ENCODE measurements at places on chromosomes 1 and 21. TPM values are rescaled to one million over a fixed set of nuclear protein-coding genes. Genes with fewer than 3 reads are reported as not detected.

DNA sequence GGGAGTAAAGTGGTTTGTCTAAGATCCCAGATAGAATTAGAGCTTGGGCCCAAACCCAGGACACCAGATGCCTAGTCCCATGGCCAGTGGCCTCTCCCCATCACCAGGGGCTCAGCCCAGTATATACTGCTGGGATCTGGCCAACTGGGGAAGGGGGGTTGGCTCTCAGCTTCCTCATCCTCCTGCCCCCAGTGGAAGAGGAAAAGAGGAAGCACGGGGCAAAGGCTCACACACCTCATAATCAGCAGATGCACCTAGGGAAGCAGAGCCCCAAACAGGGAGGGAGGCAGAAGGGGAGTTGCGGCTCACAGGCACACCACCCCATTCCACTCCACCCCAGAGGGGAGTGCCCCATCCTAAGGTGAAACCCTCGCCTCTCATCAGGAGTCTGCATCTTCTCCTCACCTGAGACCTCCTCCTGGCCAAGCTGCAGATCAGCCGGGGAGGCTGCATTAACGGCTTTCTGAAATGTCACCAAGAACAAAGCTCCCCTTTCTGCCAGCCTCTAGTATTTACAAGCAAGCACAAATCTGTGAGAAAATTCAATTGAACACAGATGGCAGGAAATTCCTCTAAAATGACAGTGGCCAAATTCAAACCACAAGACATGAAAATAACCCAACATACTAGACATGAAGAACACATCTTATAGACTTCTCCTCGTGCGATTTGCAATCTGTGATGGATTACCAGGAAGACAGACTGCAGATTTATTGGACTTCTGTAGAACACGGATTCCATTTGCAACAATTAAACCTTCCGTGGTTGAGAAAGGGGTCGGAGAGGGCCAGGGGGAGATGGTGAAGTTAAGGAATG, 82.8 kb downstream of the GLIS1 start:
- DNase-seq: no peak

Gene DIPK1A
- 5.0 TPM for total RNA-seq

Gene ALPL
- 10.2 TPM for total RNA-seq

DNA sequence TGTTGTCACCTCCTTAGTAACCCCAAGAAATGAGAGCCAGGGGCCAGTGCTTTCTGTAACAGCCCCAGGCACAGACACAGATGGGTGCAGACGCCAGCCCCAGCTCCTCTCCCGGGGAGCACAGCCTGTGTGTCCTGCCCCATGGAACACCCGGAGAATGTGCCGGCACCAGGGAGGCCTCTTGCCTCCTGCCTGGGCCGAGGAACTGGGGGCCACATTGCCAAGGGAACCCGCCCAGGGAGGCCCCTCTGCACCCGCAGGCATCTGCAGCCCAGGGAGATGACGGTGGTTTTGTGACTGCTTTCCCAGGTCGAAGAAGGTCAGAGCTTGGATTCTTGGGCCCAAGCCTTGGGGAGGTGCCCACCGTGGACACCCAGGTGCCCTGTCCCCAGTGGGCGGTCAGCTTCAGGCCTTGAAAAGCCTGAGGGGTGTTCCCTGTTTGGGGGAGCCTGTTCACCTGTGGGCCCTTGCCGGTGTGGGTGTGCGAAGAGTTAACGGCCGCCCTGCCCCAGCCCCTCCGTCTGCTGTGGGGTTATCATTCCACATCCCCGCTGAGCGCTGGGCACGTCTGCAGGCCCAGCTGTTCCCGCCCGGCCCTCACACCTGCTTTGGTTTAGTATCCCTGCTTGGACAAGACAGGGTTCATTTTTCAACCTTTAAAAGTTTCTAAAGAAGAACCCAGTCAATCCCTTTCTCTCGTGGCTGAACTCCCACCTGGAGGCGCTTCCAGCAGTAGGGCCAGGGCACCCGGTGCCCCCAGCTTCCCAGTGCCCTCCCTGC, 62.5 kb downstream of the MORN1 start:
- no peak for DNase-seq

GRCh38 chr1:19925342-19926070, 2.1 kb upstream of the PLA2G2E start:
- DNase-seq: no peak

GRCh38 chr1:102365071-102365470, 368.3 kb upstream of the OLFM3 start:
- no peak for DNase-seq

DNA sequence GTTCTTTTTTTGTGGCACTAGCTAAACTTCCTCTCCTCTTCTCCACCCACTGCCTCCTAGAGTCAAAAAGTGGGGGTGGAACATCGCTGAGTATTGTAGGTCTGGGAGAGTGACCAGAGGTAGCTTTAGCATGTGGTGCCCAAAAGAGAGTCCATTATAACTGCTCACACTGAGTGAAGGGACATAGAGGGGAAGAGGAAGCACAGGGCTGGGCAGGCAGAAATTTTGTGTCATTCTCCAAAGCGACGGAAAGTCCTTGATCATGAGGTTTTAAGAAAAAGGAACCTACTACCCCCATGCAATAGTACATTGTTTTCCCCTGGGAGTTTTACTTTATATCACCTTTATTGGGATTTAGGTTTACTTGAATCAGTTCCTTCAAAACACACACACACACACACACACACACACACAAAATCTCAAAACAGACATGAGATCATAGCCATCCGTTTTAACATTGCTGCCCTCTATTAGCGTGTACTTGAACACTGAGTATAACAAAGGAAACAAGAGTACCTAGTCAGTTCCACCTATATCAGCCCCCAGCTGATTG, 4.1 kb downstream of the CD84 start:
- no peak for DNase-seq

- no peak for DNase-seq
Observed at GRCh38 chr1:66575739-66576138, 41.8 kb downstream of the SGIP1 start.

GRCh38 chr21:44822484-44823178, 4.8 kb upstream of the SUMO3 start:
- no peak for DNase-seq

- DNase-seq: no peak
Observed at GRCh38 chr1:30311749-30312148, 411.6 kb downstream of the MATN1 start.

Gene CLCA1
- total RNA-seq: 0.05 TPM

Gene CLCA4
- total RNA-seq: 0.27 TPM

GRCh38 chr1:186937016-186937670, 108.4 kb downstream of the PLA2G4A start:
- no peak for DNase-seq

Gene AQP10
- total RNA-seq: 0.16 TPM

Gene GNAT2
- not detected for total RNA-seq

Gene CD53
- 7.5 TPM for total RNA-seq

DNA sequence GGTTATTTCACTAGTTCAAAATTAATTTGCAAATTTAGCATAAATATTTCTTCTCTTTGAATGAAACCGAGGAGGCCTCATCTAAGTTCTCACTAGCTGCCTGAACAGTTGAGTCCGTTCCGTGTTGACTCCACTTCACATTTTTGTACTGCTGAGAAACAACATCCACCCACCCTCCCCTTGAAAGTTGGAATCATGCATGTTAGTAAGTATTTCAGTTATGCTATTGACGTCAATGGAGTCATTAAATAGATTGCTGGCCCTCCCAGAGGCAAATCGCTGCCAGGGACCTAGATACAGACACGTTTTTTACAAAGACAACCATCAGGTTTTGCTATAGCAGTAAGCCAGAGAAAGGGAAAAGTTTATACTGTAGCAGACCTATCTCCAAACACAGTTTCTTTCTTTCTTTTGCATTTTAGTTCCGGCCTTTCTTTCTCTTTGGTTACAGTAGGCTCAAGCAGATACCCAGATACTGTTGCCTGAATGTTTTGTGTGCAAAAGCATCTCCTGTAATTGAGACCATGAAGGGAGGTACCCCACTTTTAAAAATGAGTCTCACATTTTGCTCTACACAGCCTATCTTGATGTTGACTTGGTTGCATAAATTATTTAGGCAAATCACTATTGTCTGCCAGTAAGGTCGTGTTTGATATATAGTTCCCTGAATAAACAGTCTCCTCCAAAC, 262.6 kb upstream of the SGIP1 start:
- DNase-seq: peak; percentile 79

GRCh38 chr1:81392526-81393226, 408.1 kb upstream of the ADGRL2 start:
- DNase-seq: no peak

DNA sequence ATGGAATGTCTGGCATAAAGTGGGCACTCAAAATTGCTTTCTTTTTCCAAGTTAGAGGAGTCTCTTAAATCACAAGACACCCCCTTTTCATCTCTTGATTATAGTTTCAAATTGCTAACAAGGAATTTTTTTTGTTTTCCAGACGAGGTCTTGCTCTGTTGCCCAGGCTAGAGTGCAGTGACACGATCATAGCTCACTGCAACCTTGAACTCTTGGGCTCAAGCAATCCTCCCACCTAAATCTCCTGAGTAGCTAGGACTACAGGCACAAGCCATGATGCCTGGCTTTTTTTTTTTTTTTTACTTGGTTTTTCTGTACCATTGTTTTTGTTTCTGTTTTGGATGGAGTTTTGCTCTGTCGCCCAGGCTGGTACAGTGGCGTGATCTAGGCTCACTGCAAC, 20.8 kb downstream of the ZZZ3 start:
- DNase-seq: no peak

- no peak for DNase-seq
Observed at GRCh38 chr21:38329162-38329561, 72.4 kb downstream of the KCNJ15 start.

Gene EXTL1
- 11.3 TPM for total RNA-seq

DNA sequence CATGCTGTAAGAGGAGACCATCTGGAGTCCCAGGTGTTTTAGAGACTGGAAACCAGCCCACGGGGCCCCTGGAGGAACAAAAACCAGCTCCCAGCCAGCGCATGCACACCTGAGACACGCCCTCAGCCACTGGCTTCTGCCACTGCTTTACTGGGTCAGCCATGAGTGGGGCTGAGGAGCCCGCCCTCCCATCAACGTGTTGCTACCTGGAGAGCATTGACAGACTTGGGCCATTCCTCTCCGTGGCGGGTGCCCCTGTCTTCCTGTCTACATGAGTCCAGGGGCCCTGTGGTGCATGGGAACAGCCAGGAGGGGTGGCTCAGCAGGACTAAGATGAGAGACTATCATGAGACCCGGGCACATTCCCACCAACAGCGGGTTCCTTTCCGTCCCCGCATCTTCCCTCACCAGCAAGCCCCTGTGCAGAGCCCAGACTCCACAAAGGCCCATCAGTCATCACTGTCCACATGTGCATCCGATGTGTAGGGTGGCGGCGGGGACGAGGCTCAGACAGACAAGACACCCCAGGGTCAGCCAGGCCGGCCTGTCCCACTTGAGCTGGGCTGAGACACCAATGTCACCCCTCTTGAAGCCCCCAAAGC, 45.4 kb upstream of the POFUT2 start:
- peak; percentile 10 for DNase-seq

DNA sequence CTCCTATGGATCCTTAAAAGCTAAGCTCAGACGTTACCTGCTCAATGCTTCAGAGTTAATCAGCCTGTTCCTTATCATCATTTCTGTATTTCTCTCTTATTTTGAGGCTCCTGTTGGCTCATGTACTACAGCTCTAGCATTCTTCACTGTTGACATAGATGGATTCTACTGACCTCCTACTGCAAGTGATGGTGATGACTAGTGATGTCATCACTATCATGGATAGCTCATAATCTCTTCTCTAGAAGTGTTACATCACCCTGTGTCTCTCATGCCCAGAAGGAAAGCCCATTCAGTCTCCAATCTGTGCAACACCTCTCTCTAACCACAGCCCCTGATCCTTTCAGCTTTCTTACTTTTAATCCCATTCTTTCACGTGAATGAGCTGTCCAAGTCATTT, 168.2 kb upstream of the DPT start:
- DNase-seq: no peak

GRCh38 chr1:102837551-102837950, 270.8 kb downstream of the COL11A1 start:
- DNase-seq: no peak

- DNase-seq: no peak
Observed at GRCh38 chr1:173886746-173887611, 18.8 kb downstream of the ZBTB37 start.

Gene RAD54L
- total RNA-seq: 0.71 TPM

GRCh38 chr21:32411350-32412161, 950 bp upstream of the EVA1C start:
- peak; percentile 97 for DNase-seq

DNA sequence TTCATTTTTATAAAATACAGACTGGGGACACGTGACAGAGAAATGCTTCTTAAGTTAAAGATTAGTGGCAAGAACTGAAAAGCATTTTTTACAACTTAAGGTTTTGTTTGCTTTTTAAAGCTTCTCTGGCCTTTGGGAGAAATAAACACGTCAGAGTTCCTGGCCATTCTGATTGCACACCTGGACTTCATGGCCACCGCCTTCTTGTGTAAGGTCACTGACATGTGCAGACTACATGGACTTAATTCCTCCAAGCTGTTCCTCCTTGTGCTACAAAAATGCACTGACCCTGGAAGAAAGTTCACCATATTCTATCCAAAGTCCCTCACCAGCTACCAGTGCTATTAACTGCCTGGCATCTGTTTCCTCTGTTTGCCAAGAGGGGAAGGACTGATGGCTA, 56.1 kb downstream of the GADD45A start:
- DNase-seq: no peak

Gene CD84
- total RNA-seq: 3.6 TPM

Gene CRYAA
- not detected for total RNA-seq

DNA sequence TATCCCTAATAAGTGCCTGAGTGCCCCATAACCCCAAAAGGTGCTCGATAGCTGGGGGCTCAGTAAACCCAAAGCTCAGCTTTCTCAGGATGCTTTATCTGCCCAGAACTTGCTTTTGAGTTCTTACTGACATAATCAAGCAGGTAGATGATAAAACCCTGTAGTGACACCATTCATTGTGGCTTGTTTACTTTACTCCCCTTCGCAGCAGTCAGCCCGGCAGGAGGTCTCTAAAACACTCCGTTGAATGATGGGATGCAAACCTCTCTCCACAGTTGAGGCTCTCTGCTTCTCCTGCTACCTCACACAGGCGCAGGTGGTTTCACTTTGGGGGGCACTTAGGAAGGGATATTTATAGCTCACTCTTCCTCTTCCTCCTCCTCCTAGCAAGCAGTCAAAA, 349.4 kb downstream of the HLX start:
- DNase-seq: no peak

GRCh38 chr1:7385471-7386225, 385.4 kb upstream of the VAMP3 start:
- peak; percentile 3 for DNase-seq

DNA sequence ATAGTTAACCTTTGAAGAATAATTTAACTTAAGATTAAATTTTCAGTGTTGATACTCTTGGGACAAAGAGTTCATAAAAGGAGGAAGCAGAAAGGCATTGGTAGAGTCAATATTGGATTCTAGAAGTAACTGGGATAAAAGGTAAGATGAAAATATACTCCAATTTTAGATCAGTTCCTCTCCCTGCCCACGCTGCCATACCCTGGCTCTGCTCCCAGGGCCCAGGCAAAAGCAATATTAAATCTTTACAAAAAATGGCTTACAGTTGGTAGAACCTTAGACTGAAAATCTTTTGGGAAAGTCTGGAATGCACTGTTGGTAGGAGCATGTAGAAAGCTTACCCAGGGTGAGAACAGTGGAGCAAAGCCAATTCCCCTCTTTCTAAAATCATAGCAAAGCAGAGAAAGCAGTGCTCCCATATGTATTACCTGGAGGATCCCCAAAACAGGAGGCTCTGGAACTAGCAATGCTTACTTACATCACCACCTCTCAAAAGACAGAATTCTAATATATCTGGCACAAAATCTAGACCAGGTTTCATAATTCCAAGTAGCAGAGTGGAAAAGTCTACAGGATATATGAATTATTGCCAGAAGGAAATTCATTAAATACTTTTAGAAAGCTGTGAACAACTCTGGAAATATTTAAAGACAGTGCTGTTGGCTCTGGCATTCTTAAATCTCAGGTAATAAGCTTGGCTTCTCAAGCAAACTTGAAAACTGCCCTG, 24.5 kb downstream of the KIAA0319L start:
- DNase-seq: no peak

Data from left ventricle myocardium inferior (tissue), 1 donor.